ENCODE measurements at places on chromosomes 3 and 15.

DNA sequence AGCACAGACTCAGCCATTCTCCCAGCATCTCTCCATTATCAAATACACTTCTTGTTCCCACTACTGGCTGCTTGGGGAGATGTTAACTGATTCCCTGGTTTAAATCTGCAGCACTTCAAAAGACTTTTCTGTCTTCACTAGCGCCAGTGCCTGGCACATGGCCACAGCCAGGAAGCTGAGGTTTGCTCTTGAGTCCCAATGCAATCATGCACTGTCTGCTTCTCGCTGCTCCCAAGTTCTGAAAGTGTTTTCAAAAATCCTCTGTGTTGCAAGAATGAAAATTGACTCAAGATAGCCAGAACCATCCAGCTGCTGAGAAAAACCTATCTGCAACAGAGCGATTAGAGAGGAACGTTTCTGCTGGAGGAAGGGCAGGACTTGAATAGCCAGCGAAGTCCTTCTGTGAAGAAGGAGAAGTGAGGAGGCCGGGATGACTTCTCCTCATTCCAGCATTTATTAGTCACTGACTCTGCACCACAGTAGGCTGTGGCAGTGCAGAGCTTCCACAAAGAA is 358.4 kb upstream of the NR2F2 start:
- DNase-seq = no peak

DNA sequence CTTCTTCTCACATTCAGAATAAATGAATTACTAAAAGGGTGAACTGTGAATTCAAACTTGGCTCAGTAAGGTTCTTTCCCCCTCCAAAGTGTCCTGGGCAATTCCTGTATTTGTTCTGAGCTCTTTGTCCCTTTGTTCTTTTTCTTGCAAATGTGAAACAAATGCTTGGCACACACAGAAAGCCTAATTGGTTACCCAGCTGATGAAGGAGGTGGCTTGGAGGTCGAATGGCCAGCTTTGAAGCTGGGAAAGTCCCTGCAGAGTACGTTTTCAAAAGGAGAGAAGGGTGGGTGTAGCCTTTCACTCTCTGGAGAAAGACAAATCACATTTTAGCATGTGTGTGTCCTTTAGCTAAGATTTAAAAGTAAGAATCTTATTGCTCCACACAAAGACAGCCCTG is 154.4 kb downstream of the PEX5L start:
- DNase-seq = no peak

GRCh38 chr3:10568549-10568948 is 63.2 kb upstream of the ATP2B2 start:
- DNase-seq = no peak

DNA sequence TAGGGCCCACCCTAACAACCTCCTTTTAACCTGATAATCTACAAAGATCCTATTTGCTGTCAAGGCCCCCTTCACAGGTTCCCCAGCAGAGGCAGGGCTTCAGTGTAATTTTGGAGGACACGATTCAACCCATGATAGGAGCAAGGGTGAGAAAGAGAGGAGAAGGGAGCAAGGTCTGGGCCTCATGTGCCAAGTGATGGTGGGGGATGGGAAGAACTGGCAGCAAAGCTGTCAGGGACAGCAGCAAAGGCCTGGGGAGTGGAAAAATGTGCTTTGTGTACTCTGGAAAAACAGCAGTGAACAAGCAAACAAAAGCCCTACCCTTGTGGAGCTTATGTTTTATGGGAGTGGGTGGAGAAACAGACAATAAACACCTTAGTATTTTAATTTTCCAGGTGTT is 2.7 kb upstream of the GALNT15 start:
- no peak for DNase-seq

DNA sequence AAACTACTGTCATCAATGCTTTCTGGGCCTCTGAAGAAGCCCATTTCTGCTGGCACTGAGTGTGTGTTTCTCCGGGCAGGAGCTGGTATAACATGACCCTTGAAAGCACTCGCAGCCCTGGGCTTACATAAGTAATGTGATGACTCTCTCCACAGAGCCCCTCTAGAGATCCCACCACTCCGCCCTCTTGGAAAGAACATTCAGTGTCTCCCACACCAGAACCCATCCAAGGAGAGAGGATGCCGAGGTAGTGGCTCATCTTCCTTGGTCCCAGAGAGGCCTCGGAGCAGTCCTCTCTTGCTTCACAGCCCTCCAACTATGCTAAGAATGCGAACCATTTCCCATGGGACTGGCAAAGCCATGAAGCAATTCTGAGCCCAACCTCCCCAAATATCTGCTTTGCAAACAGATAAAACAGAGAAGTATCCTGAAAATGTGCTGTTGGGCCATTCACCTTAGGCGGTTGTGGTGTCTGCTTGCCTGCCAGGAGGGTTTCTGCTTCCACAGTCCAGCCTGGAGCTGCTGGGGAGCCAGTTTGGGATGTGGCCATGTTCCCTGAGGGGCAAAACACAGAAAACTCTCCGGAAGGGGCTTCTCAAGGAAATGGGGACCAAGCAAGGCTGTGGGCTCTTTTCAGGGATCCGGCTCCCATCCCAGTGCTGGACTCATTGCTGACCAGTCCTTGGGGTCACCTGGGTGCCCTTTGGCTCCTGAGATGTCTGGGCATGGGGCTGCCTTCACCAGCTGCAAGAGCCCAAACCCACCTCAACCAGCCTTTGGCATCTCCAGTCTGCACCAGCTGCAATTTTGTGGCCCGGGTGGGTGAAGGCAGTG is 47.3 kb downstream of the AMOTL2 start:
- DNase-seq = no peak

GRCh38 chr3:172057059-172057458 is 17.7 kb downstream of the FNDC3B start:
- DNase-seq = no peak

GRCh38 chr3:21790466-21790865 is 39.5 kb upstream of the ZNF385D start:
- DNase-seq = no peak

DNA sequence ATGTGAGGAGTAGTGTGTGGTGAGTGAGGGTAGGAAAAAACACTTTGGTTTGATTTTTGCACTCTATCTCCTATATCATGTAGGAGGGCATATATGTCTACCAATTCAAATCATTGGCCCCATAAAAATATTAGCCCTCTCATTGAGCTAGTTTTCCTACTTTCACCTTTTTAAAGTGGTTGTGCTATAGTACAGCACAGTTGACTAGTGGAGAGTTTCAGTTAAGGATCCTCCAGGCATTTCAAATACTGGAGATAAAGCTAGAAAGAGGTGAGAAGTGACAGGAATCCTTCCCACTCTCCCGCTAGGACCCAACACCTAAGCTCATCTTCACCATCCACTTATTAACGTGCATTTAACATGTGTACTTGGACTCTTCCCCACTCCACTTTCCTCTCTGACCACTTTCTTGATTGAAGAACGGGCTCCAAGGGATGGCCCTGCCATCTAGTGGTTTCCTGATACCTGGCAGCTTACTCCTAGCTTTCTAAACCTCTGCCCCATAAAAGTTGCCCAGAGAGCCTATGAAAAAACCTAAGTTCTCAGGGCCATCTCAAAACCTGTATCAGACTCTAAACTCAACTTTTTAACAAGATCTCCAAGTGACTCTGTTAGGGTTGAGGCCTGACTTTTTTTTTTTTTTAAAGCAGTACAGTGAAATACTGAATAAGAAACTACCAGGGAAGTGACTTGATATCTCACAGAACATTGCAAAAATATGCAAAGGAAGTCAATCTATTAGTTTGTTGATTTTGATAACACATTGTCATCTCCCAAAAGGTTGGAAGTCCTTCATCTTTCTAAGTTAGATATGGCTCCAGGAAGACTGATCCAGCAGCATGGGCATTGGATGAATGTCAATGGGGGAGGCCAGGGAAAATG is 17.9 kb downstream of the IL12A start:
- DNase-seq = peak; percentile 18

- no peak for DNase-seq
These were observed 82.6 kb downstream of the TGFBR2 start for GRCh38 chr3:30688776-30689641.

GRCh38 chr15:52295421-52296001 is at the start of gene MYO5C:
MYO5C (minus strand) TSS chr15:52295804; CDS start chr15:52295636, 168 bp downstream.
- no peak for DNase-seq

Data from CD4-positive, alpha-beta T cell treated with Interleukin-15 for 4 hours (primary cell).